ENCODE measurements at places on chromosomes 6 and 20.

DNA sequence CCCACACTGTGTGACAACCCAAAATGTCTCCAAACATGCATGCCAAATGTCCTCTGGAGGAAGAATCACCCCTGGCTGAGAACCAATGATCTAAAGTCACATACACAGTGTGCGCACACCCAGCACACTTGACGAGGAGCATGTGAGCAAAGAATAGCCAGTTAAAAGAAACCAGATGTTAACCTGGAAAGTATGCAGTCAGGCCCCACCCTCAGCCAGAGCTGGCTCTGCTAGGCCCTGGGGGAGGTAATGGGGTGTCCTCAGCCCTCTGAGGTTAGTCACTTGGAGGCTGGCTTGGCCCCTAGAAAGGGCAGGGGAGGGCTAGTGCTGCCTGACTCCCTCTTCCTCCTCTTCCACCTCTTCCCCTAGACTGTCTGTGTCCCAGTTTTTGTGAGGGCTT lies 15.2 kb upstream of the GUCA1A start:
- no peak for DNase-seq

DNA sequence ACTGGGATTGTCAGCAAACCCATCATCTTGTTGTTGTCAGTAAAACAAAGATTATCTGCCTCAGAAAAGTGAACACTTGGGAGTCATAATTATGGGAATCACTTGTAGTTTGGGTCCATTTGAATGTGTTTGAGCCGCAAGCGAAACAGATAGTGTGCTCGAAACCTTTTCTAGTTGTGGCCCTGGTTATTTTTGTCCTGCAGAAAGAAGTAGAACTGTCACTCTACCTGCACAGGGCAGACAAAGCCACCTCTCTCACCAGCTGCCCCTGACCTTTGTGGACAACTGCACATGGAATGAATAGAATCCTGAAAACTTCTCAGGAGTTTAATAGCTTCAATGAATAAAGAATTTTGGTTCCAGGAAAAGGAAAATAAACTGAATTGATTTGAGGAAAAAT lies 156.1 kb upstream of the CHD6 start:
- no peak for DNase-seq

DNA sequence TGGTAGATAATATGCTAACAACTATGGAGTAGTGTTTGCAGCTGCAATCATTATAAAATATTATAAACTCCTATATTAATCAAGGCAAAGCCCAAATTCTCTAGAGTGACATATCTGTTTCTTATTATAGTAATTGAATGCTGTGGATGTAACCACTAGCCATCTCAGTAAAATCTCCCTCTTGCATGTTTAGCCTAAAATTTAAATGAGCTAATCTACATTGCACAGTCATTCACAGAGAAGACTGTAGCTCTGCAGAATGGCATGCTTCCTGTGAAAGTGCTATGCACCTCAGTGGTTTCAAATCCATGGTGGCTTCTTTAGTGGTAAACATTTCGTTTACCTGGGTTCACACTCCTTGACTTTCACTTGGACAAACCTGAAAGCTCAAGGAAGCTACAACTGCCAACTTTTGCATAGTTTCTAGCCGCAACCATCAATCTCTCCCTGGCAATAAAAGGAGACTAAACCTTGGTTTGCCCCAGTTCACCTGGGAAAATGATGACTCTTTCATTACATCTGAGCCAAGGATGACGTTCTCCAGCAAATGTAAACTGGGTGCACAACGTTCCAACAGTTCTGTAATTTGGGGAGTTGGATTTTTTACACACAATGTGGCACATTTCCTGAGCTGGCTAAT lies 47.2 kb downstream of the FILIP1 start:
- DNase-seq, result no peak

GRCh38 chr20:23186808-23187207 lies 100.7 kb upstream of the CD93 start:
- no peak for DNase-seq

DNA sequence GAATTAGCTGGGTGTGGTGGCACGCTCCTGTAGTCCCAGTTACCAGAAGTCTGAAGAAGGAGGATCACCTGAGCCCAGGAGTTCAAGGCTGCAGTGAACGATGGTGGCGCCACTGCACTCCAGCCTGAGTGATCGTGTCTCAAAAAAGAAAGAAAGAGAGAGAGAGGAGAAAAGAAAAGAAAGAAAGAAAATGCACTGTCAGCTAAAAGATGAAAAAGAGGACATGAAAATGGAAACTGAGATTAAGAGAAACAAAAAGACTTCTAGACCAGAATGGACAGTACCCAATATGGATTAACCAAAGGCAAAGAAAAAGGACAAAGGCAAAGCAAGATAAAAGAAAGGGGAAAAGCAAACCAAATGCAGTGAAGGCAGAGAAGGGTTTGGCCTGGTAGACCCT lies 9.0 kb upstream of the RALGAPA2 start:
- no peak for DNase-seq

DNA sequence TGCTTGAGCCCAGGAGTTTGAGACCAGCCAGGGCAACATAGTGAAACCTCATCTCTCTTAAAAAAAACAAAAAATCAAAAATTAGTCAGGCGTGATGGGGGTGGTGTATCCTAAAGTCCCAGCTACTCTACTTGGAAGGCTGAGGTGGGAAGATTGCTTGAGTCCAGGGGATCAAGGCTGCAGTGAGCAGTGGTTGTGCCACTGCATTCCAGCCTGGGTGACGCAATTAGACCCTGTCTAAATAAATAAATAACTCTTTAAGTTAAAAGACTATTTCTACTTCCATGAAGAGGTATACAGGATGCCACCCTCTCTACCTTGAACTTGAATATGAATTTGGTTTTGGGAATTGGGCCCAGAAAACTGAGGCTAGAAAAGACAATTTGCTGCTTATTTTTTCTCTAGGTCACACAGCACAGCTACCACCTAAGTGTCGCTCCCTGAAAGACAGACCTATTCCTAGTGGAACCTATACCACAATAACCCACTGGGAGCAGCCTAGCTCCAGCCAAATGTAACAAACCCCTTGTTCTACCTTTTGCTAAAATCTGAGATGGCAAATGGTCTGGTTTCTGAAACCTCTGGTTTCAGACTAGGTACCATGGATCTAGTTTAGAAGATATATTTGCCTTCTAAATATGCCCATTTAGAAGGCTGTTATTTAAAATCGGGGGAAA lies 35.2 kb downstream of the HMGCLL1 start:
- DNase-seq, result no peak

GRCh38 chr6:169789146-169789943 lies 37.9 kb downstream of the ERMARD start:
- DNase-seq, result no peak

Data from mesothelial cell of epicardium (in vitro differentiated cells).